ENCODE measurements at places on chromosomes 4 and X.

GRCh38 chr4:77856152-77856551, 6.5 kb upstream of the MRPL1 start:
- DNase-seq, result no peak

GRCh38 chrX:1883772-1884171, 268.9 kb downstream of the ASMT start:
- no peak for DNase-seq

- no peak for DNase-seq
Observed at GRCh38 chr4:96183611-96184010, 343.7 kb downstream of the PDHA2 start.

DNA sequence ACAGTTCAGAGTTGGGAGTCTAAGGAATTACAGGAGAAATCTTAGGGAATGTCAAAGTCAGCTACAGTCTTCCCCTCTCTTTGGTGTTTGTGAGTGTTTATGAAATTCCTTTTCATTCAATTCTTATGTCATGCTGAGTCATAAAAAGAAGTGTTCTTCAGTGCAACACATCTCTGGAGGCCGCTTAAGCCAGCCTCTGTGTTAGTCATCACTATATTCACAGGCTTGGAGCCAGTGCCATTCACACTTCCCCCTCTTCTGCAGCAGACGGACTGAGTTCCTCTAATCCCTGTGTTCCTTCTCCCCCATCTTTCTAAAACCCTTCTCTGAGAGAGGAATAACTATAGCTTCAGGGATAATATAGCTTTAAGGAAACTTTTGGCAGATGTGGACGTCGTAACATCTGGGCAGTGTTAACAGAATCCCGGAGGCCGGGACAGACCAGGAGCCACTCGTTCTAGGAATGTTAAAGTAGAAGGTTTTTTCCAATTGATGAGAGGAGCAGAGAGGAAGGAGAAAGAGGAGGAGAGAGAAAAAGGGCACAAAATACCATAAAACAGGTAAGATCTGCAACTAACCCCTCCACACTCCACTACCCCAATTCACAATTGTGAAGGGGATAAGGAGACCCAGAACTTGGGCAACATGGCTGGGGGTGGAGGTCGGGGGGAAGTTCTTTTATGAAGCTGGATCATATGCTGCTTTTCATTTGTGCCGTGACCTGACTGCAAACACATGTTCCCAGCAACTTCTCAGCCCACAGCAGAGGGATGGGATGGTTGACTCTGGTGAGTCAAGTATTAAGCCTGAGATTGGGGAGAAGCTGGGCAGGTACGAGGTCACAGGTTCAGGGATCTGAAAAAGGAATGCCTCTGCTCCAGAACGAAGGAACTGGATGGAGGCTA, at the start of gene SRPX2:
Gene SRPX2 (plus strand): TSS at position 244 of the 905 bp plus-strand sequence. CDS start 2,124 bp downstream, outside the sequence.
- no peak for DNase-seq

- DNase-seq, result no peak
Observed at GRCh38 chr4:52704133-52704532, 45.0 kb upstream of the USP46 start.

- no peak for DNase-seq
Observed at GRCh38 chr4:23915459-23916132, 25.7 kb upstream of the PPARGC1A start.

DNA sequence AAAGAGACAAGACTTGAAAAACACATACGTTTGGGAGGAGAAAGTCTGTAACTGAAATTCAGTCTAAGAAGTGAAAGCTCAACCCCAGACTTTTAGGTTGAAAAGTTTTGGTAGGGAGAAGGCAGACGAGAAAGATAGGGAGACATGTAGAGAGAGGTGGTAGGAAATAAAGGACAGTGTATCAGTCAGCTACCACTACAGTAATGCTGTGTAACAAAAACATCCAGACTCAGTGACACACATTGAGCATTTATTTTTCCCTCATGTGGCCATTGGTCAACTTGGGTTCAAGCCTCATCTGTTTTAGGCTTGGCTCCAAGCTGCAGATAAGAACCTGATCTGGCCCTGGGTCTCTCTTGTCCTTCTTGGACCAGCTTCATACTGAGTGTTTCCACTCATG, 26.9 kb downstream of the CCKAR start:
- no peak for DNase-seq

GRCh38 chrX:129940721-129941120, 34.8 kb downstream of the UTP14A start:
- no peak for DNase-seq

- no peak for DNase-seq
Observed at GRCh38 chr4:125991398-125991797, 676.6 kb downstream of the FAT4 start.

- no peak for DNase-seq
Observed at GRCh38 chrX:134654398-134655012, 3.8 kb downstream of the PLAC1 start.

DNA sequence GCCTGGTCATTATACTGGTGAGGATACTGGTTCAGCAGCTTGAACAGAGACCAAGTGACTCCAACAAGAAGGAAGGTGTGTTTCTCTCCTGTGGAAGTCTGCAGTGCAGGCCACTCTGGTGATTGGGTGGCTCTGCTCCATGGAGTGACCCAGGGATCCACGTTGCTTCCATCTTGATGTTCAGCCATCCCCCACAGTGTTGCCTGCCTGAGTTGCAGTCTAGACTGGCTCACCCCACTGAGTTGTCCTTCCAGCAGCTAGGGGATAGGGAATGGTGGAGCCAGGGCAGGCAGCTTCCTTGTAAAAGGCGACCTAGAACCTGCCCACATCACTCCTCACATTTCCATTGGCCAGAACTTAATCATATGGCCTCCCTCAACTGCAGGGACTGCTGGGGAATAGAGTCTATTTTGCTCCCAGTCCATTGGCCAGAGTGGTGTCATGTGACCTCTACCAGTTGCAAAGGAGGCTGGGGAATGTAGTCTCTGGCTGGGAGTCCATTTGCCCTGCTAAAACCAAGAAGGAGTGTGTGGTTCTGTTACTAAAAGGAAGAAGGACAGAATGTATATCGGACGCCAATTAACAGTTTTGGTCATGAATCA, 8.0 kb downstream of the MAN2B2 start:
- DNase-seq, result no peak

GRCh38 chr4:53507671-53508286, 83.5 kb downstream of the LNX1 start:
- no peak for DNase-seq

DNA sequence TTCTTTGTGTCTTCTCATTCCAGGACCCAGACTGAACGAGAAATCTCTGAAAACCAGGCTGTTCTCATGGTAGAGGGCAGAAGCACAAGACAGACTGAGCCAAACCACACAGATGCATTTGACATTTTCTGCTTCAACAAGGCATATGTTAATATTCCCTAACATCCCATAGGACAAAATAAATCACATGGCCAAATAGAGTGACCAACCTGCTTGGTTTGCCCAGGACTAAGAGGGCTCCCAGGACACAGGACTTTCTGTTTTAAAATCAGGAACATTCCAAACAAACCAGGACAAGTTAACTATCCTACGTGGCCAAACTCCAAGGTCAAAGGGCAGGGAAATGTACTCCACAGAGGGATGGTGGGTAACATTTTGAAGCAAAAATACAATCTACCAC, 11.7 kb downstream of the CTPS2 start:
- DNase-seq, result no peak

- no peak for DNase-seq
Observed at GRCh38 chr4:26407476-26407875, 82.8 kb downstream of the CCKAR start.

GRCh38 chr4:145178740-145179280, 1.6 kb downstream of the OTUD4 start:
- no peak for DNase-seq

GRCh38 chr4:122673252-122673651, 52.4 kb upstream of the IL21 start:
- no peak for DNase-seq

GRCh38 chr4:156195914-156196313, 242.2 kb upstream of the CTSO start:
- no peak for DNase-seq

- no peak for DNase-seq
Observed at GRCh38 chr4:132596186-132596585, 552.9 kb upstream of the PCDH10 start.

GRCh38 chr4:109207898-109208297, 94.6 kb downstream of the COL25A1 start:
- DNase-seq, result no peak

DNA sequence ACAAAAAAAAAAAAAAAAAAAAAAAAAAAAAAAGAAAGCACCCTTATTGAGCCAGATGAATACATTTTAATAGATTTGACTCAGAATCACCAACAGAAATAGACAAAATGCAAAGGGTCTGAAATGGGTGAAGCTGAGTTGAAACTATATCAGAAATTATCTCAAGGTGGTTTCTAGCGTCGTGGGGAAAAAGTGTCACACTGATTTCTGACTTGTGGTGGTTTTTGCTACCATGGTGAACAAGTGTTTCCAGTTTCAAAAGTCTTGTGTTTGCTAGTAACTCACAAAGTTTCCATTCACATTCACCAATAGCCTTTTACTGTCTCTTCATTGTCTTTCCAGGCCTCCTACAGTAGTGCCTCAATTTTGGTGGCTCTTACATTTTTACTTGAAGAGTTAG, 135.5 kb downstream of the ARHGAP24 start:
- DNase-seq, result no peak

GRCh38 chr4:39730072-39730471, 32.1 kb downstream of the UBE2K start:
- no peak for DNase-seq

DNA sequence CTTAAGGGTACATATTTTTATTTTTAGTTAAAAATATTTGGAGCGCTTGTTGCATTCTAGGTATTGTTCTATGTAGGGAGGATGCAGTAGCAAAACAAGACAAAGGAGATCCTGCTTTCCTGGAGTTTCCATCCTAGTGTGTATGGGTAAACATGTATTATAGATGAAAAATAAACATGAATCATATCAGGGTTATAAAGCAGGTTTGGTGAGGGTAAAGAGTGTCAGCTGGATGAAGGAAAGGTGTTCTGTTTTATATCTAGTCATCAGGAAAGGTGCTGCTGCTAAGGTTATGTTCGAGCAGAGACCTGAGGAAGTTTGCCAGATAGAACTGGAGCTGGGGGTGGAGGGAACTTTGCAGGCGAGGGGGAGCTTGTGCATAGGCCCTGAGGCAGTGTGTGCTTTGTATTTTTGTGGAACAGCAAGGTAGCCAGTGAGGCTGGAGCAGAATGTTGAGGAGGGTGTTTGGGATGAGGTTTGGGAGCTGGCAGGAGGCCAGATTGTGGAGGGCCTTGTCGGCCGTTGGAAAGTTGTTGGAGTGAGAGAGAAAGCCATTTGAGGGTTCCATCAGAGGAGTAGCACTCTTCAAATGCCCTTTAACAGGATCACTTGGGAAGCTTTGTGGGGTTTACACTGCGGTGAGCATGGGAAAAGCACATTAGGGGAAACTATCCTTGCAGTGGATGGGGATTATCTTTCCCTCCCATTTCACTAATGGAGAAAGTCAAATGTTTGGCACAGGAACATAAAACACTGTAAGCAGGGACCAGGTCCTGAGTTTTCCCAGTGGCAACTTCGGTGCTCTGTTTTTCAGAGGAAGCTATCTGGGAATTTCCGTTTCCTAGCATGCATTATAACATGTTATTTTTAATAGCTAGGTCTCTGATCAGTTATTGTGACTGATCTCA, 35.9 kb downstream of the AFF1 start:
- no peak for DNase-seq

DNA sequence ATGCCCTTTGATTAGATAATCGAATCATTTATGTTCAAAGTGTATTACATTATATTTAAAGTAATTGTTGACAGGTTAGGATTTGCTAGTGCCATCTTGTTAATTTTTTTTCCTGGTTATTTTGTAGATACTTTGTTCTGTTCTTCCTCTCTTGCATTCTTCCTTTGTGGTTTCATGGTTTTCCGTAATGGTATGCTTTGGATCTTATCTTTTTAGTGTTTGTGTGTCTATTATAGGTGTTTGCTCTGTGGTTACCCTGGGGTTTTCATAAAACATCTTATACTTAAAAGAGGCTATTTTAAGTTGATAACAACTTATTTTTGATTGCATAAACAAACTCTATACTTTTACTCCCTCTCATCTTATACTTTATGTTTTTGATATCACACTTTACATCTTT, 108.2 kb upstream of the SRD5A3 start:
- no peak for DNase-seq

DNA sequence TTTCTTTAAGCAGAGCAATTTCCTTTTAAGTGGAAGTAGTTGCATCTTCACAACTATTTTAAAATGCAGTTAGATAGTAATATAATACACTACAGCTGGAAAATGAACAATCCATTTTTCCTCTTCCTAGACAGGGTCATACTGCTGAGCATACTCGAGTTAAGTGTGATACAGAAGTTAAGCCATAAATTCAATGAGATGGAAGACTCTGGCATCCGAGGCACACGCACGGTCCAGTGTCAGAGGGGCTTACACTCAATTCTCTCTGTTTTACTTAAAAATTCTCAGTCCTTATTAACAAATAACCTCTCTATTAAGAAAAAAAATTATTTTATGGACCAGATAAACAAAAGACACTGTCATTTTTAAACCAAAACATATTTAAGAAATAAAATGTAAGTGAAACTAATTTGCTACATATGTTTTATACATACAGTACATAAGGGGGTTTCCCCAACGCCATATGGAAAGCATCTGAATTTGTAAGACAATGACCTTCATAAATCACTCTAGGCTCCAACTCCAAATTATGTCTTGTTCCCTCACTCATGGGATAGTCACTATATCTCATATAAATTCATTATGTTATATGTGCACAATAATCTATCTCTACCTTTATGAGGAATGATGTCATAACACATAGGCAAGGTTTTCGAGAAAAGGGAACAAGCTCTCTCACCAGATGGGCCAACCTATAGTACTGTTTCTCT, 315.3 kb downstream of the PAPSS1 start:
- DNase-seq, result no peak

Data from activated T-cell treated with anti-CD3 and anti-CD28 coated beads for 4 hours (primary cell).